Stimulated activated CD4-positive, alpha-beta T cell treated with anti-CD3 and anti-CD28 coated beads, Interleukin-1b, Interleukin-23, amount 100 ng/mL, for 1 hour (primary cell): ENCODE measurements at places on chromosomes 2 and 18.

DNA sequence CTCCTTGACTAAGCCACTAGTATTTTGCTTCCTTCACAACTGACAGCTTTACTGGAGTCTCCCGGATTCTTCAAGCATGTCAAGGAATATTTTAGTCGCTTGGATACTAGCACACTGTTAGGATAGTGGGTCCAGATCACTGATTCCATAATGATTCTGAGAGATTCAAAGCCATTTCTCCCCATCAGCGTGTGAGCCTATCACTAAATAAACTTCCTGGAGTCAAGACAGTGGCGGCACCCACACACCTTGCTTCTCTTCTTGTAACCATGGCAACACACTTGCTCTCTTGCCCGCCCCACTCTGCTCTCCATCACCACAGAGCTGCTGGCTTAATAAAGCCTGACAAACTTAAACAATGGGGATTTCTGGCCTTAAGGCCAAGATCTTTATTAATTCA is 245.1 kb downstream of the LRRTM1 start:
- DNase-seq, result no peak

DNA sequence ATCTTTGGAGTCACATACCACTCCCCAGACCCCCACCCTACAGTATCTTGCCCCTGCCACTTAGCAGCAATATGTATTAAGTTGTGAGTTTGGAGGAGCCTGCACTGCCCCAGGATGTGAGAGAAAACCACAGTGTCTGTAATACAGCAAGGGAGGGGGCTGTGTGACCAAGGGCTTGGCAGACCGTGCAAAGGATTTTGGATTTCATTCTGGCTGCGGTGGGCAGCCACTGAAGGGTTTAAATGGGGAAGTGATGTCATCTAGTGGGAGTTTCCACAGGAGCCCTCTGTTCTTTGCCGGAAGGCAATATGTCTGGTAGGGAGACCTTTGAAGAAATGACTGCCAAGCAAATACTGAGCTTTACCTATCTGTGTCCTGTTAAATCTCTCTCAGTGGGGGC is 202.4 kb downstream of the FHOD3 start:
- DNase-seq, result no peak

- no peak for DNase-seq
Measured at GRCh38 chr2:94872088-94872618, 923 bp downstream of the TEKT4 start.

- no peak for DNase-seq
Measured at GRCh38 chr2:159759577-159759976, 38.4 kb downstream of the CD302 start.

GRCh38 chr18:34637094-34637801 is 72.8 kb upstream of the DTNA start:
- no peak for DNase-seq

DNA sequence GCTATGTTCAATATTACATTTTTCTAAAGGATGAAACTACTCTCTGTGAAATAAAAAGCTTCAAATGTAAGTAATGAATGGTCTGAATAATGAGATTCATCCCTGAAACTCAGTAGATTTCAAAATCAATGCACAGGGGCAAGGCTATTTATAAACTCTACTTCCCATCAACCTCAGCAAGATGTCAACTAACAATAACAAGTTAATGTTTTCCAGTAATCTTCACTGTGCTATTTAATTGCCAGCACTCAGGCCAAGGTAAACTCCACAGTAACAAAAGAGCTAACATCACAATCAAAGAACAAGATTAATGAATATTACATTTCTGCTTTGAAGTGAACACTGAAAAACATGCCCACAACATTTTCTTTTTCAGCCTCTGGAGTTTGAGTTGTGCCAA is 144.3 kb upstream of the ZFP36L2 start:
- no peak for DNase-seq

DNA sequence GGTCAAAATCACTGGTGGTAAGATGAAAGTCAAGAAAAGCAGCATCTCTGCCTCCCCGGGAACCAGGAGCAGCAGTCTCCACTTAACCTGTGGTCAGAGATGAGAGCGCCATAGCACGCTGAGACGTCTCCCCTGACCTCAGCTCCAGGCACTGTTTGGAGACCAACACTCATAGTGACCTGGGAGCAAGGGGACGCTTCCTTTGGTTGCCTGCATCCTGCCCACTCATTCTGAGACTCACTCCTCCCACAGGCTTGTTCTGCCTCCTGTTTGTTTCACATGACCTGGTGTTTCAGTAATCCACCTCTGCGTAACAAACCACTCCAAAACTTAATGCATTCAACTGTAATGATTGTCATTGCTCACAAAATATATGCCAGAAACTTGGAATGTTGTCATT is 139.3 kb downstream of the ACOXL start:
- no peak for DNase-seq

GRCh38 chr2:214747992-214748391 is 61.5 kb downstream of the BARD1 start:
- no peak for DNase-seq

- no peak for DNase-seq
Measured at GRCh38 chr2:240909216-240909974, 3.3 kb downstream of the CROCC2 start.

DNA sequence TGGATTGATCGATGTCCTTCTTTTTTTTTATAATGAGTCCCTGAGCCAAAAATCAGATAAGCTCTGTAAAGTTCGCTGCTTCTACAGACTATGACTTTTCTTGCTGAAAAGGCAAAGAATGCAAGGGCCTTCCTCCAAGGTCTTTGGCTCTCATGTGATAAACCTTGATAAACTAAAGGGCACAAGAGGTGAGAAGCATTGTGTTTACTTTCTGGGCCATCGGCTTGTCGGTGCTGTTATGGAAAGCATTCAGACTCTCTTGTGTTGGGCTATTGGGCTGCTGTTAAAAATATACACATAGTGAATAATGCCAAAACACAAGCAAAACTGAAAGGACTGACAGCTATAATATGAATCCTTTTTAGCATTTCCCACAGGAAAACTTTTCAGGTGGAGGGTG is 472.4 kb upstream of the SPHKAP start:
- no peak for DNase-seq

GRCh38 chr2:75253526-75253925 is 54.2 kb upstream of the TACR1 start:
- DNase-seq, result no peak

DNA sequence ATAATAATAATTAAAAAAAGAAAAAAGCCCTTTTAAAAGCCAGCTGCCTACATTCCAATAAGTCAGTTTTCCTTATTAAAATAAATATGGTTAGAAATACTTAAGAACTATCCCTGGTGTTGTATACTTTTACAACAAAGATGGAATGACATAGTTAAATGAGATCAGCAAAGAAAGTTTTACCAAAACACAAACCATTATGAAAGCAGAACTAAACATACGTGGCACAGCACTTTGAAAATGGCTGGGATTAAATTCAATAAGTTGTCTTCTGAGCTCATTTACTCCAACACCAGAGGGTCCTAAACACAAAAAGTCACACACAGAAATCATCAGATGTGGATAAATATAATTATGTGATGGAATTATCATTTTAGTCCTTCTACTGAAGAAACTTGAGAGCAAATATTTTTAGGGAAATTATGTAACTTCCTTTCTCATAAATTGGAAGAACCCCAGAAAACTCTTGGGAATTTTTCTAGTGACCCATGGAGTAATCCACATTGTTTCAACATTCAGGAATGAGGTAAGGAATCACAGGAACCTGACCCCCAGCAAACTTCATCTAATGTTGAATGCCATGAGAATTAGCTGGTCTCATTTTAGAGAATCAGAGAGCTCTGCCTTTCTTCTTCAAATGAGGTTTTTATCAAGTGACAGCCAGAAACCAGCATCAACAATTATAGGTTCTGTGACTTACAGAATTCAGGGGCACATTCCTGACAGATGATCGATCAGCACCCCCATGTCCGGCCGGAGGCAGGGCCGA is 11.5 kb upstream of the TMEM237 start:
- DNase-seq, result no peak

DNA sequence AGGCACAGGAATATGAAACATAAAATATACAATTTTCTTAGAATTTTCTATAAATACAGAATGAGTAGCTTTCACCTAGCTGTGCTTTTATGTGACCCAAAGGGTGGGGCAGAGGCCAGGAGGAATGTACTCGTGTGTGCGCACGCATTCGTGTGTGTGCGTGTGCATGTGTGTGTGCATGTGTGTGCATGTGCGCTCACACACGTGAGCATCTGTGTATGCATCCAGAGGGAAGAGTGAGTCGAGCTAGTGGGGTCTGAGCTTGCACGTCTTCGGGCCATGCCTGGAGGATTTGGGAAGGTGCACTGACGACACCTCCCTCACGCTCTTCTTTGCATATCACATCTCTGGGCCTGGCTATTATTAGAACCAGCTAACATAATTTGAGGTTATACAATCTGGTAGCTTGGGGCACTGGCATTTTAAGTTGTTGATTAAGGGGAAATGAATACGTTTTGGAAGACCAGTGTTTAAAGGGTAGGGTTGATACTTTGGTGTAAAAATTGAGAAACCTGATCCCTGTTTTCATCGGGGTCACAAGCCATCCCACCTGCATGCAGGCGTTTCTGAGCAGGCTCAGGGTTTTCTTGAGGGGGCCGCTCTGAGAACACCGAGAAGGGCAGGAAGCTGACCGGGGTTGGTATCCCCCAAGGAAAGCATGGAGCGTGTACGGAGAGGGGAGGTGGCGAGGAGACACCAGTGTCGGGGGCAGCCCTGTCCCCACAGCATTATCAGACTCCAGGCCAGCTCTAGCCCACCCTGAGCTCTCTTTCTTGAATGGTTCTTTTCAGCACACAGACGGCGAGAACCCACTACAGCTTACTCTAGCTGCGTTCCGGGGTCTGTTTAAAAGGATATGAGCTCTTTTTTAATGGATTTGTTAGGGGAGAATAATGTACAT is 85.3 kb downstream of the LRRFIP1 start:
- no peak for DNase-seq

- no peak for DNase-seq
Measured at GRCh38 chr18:11669948-11670275, 19.2 kb upstream of the GNAL start.

DNA sequence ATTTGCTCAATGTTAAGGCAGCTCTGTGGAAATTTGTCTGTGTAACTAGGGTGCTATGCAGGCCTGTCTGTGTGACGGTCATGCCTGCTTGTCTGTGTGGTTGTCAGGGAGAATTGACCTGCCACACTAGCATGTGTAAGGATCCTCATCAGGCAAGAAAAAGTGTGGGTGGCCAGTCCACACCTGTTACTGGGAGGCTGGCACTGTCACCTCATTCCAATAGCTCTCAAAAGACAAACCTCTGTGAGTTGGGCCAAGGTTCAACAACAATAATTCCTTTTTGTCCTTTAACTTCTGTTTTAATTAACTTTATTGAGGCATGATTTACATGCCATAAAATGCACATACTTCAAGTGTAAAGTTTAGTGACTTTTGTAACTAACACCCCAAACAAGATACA is 4.2 kb upstream of the MARCO start:
- DNase-seq, result no peak

DNA sequence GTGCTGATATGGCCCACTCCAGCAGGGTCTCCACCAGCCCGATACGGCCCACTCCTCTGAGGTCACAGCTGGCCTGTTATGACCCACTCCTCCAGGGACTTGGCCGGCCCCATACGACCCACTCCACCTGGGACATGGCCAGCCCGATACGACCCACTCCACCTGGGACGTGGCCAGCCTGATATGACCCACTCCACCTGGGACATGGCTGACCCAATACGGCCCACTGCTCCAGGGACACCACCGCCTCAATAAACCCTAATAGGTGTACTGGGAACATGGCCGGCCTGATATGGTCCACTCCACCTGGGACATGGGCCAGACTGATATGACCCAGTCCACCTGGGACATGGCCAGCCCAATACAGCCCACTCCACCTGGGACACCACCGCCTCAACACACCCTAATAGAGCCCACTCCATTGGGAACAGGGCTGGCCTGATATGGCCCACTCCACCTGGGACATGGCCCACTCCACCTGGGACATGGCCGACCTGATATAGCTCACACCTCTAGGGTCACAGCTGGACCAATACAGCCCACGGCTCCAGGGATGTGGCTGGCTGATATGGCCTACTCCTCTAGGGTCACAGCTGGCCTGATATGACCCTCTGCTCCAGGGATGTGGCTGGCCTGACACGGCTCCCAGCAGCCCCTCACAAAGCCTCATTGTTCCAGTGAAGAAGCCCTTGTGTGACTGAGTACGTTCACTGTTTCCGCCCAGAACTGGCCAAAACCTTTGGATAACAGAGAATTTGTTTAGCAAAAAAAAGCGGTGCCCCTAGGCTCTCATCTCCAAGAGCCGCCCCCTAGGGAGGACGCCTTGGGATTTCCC is 245.6 kb downstream of the HDAC4 start:
- no peak for DNase-seq

DNA sequence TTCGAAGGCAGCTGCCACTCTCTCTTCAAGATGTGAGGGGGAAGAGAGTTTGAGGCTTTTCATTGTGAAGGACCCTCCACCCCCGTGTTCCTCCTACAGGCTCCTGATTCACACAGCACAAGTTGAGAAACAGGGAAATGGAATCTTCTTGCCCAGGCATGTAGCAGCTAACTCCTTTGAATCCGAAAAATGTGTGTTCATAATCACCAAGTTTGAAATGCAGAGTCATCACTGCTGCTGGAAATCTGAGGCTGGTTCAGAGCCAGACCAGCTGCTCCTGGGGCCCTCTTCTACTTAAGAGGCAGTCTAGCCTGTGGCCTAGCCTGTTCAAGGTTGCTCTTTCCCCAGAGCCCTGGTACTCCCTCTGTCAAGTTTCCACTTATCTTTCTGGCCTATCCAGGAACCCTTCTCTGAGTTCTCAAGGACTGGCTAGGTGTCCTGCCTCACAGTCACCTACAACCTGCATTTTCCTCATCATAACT is 166.4 kb downstream of the TMEM247 start:
- no peak for DNase-seq

- no peak for DNase-seq
Measured at GRCh38 chr2:62784341-62784740, 78.8 kb downstream of the EHBP1 start.

DNA sequence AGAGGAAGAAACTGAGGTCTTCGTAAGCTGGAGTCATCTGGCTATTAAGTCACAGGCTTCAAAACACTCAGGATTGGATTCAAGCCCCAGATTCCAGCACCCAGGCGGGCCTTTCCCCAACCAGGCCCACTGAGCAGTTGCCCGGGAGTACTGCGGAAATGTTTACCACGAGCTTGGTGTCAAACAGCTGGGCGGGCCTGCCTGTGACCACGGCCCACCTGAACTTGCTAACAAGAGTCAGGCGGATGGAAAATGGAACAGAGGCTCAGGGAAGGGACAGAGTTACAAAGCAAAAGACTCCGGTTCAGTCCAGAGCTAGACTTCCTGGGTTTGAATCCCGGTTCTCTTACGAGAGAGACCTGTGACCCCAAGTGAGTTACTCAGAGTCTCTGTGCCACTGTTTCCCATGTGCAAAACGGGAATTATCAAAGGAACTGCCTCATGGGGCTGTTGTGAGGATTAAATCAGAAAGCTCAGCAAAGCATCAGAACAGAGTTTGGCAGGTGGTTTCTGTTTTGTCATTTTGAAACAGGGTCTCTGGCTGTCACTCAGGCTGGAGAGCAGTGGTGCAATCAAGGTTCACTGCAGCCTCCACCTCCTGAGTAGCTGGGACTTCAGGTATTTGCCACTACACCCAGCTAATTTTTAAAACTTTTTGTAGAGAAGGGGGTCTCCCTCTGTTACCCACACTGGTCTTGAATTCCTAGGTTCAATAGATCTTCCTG is 49.0 kb upstream of the TFCP2L1 start:
- no peak for DNase-seq
